Activated T-cell treated with anti-CD3 and anti-CD28 coated beads, Interleukin-2, amount 50 U/mL, for 48 hours (primary cell): ENCODE measurements at places on chromosomes 12 and 14.

GRCh38 chr12:130041983-130042812 is 120.1 kb upstream of the FZD10 start:
- peak; percentile 76 for DNase-seq

GRCh38 chr12:42609605-42610004 is 20.1 kb upstream of the PRICKLE1 start:
- DNase-seq = no peak

- DNase-seq = no peak
These were observed 25.9 kb upstream of the GPR132 start for GRCh38 chr14:105091054-105091516.

DNA sequence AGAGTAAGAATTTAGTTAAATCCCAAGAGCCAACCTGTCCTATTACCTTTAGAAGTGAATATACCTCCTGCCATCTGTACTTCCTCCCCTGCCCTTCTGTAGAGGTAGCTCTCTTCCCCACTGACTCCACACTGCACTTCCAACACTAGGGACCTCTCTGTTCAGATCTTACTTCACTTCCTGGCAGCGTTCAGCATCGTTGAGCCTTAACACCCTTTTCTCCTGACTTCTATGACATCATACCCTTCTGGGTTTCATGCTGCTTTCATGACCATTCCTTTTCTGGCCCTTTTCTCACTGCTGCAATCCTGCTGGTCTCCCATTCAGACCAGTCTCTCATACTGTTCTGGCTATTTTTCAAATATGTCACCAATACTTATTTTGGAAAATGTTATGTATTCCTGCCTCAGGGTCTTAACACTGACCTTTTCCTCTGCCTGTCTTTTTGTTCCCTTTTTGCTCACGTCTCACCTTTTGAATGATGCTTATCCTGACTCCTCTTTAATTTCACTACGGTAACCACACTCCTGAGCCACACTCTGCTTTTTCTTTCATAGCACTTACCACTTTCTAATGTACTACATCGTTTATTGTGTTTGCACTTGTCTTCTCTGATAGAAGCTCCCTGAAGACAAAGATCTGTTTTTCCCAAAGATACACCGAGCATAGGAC is 67.6 kb downstream of the PLEKHA5 start:
- no peak for DNase-seq

DNA sequence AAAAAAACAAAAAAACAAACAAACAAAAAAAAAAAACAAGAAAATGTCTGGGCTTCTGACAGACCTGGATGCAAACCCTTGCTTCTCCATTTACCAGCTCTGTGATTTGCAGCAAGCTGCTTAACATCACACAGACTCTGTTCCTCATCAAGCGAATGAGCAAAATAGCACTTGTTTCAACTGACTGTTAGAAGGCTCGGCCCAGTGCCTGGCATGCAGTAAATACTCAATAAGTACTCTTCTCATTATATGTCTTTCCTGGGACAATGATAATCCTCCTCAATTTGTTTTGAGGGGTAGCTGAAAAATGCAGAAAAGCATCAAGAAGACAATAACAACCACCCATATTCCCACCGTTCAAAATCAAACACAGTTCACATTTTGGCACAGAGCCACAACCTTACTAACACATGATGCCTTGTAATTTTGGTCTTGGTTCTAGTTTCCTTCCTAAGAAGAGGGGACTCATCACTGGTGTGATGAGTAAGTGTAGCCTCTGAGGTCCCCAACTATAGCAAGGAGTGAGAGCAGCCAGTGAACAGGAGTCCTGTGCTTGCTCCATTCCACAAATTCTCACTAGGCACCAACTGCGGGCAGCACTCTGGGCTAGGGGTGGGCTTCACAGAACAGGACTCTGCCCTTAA is 60.4 kb downstream of the TTC7B start:
- peak; percentile 28 for DNase-seq

DNA sequence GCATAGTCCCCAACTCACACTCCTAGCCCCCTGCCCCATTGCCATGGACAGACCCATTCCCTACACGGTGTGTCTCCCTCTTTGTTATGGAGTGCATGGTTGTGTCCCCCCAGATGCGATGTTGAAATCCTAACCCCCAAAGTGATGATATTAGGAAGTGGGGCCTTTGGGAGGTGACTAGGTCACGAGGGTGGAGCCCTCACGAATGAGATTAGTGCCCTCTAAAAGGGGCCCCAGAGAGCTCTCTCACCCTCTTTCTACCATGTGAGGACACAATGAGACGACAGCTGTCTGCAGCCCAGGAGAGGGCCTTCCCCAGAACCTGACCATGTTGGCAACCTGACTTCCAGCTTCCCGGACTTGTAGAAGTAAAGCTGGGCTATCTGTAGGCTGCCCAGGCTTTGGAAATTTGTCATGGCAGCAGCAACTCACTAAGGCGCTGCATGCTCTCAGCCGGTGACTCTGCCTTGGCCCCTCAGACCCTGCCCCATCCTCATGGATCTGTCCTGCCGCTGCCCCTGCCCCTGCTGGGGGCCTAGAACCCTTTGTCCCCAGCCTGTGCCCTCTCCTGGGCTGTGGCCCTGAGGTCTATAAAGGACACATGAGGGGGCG is 318.1 kb upstream of the RTL1 start:
- no peak for DNase-seq

- DNase-seq = no peak
These were observed 51.1 kb downstream of the GTF2A1 start for GRCh38 chr14:81169711-81170103.

DNA sequence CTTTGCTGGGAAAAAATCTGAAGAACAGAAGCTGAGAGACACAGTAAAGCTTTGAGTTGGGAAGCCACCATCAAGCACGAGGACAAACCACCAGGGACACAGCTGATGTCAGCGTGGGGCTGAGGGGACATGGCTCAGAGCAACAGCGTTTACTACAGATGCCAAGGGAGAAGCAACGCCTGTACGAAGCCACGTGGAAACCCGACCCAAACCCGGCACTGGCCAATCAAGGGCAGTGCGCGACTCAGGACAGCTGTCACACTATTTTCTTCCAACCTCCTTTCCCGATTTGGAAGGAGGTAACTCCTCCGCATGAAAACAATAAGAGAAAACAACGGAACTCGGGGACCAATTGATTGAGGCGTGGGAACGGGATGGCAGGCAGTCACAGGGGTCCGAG is 20.2 kb upstream of the CHGA start:
- DNase-seq = no peak

- no peak for DNase-seq
These were observed 23.4 kb downstream of the ASPG start for GRCh38 chr14:104108570-104109541.

DNA sequence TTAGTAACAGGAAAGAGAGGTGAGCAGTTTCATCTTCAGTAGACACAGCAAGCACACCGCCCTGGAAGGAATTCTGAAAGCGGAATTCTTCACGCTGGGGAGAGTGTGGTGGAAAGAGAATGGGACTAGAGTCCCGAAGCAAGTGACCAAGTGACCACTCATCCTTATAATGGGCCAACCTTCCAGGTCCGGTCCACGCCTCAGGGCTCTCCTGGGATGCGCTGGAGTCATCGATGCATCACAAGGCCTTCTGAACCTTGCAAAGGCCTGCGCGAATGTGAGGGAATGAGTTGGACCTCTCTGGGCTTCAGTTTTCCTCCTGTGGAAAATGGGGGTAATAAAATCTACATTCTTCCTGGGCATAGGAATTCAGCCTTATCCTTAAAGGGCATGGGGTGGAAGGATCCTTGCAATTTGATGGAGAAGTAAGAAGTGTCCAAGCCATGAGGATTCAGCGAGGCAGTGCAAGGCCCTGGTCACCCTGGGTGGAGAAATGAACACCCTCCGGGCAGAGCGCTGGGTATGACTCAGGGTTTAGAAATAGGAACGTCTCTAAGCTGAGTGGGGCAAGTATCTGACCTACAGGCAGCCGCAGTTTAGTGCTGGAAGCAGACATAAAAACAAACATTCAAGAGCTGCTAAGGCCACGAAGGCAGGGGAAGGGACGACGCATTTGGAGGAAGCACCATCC is 97.7 kb downstream of the SETD3 start:
- DNase-seq = no peak

DNA sequence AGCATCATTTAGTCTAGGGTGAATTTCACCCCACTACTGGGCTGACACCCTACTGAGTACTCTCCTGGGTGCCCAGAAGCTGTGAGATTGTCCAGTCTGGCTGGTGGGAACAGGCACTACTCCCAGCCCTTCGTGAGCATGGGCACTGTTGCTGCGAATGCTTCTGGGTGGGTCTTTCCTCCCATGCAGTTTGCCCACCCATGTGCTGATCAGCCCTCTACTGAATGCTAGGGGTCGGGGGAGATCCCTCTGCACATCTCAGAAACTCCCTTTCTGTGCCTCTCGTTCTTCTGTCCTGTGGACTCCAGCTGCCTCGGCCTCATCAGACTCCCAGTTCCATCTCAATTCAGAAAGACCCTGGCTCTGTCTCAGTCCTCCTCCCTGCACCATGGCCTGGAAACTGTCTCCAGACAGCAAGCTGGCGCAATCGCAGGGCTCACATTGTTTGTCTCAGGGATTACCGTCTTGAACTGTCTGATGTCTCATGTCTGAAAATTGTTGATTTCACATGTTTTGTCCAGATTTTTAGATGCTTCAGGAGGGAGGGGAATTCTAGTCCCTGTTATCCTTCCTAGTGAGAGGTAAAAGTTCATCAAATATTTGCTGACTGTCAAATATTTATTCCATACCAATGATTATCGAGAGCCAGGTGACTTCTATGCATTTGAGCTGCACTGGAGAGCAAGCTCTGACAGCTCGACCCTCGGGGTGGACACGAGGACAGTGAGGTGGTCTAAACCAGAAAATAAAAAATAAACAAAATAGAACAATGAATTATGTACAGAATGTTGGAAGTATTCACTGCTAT is 316.6 kb upstream of the RTL1 start:
- DNase-seq = no peak

GRCh38 chr14:23137813-23138535 is 18.9 kb upstream of the CEBPE start:
- DNase-seq = no peak

DNA sequence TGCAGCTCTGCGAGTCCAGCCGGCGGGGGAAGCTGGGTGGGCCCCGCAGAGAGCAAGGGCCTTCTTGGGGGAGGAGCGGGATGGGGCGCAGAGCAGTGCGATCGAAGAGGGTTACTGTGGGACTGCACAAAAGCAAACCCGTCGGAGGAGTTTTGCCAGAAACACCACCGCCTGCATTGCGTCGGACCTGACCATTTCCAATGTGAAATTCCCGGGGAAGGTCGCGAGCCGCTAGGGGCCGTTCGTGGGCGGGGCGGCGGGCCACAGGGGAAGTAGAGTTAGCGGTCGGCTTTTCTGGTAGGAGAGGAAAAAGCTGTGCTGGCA is 333 bp upstream of the KCNA1 start:
- peak; percentile 22 for DNase-seq

- DNase-seq = no peak
These were observed 25.9 kb downstream of the ZBTB42 start for GRCh38 chr14:104826861-104827176.

DNA sequence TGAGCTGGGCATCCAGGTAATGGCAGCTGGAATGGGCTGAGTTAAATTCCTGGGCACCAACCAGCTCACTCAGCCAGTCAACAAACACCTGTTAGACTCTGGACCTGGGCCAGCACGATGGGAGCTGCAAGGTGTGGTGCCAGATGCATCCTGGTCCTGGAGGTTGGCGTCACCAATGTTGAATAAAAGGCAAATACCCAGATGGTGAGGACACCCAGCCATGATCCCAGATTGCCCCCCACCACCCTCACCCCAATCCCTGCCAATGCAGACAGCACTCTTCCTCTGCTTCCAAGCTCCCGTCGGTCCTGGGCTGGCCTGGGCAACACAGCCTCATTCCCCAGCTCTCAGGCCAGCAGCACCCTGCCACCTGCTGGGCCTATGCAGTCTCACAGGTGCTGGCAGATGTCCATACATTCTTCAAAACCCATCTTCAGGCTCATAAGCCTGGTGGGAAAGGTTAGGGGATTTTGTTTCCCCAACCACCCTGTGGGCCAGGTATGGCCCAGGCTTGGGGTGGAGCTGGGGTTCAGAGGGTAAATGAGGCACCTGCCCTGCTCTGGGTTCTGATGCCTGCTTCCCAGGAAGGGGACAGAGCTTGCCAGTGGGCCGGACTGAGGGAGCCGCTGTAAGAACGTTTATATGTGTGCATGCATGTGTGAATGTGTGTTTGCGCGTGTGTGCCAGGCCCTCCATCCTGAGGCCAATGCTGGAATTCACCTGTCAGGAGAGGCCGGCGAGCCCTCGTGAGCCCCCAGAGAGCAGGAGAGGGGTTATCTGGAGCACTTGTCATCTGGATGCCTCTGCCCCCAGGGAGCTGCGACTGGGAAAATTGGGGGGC is 58.0 kb downstream of the LGMN start:
- no peak for DNase-seq

DNA sequence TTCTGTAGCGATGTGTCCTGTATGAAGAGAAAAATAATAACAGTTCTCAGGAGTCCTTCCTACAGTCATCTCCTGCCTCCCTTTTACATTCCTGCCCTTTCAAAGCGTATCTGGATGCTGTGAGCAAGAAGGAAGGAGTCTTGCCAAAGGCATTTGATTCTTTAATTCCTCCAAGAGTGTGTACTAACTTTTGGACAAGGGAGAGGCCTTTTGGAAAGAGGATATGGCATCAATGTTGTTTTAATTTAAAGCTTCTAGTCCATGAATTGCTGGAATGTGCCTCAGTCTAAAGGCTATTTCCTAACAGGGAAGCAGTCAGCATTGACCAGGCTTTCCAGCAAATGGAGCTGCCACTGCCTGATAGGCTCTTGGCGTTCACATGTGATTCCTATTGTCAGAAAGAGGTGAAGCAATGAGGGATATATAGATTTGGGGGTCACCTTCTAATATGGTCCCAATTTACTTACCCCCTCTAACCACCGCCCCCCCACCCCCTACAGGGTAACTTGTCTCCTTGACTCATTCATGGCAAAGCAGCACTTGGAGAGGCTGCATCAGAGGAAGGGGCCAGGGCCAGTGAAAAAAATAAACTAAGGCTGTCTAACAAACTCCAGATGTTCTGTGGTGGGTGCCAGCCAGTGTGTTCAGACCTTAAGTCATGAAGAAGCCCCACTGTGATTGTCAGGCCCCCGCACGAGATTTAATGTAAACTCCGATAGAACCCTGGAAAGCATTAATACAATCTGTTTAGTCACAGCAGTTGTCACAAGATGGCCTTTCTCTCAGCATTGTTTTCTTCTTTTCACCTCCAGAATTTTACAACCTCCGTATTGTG is 220.3 kb downstream of the FBXL14 start:
- DNase-seq = no peak

- DNase-seq = no peak
These were observed 308.8 kb downstream of the EGLN3 start for GRCh38 chr14:33642080-33642479.

DNA sequence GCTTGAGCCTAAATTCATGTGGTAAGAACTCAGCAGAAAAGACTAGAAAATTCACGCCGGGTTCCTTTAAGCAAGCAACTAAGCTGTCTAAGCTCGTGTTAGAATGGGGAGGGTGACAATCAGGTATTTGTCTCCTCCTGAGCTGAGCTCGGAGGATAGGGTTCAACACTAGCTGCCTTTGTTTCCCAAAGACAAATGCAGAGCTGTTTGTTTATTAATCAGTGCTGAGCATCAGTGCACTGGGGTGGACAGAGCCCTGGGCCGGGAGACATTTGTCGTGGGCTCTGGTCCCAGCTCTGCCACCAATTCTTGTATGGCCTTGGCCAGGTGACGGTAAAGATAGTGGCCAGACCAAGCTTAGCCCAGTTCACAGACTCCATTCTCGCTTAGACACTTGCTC is 43.7 kb downstream of the DEGS2 start:
- DNase-seq = no peak

GRCh38 chr12:802242-803120 is 50.1 kb downstream of the WNK1 start:
- no peak for DNase-seq

GRCh38 chr14:84390010-84390409 is 1139.9 kb upstream of the FLRT2 start:
- DNase-seq = no peak
